ENCODE measurements at places on chromosomes 7 and 10.

- DNase-seq = no peak
These were observed 31.0 kb downstream of the CDCA7L start for GRCh38 chr7:21914671-21915070.

- no peak for DNase-seq
These were observed 4.7 kb downstream of the C10orf88 start for GRCh38 chr10:122949296-122949695.

GRCh38 chr10:2121315-2121714, 384.0 kb upstream of the ADARB2 start:
- no peak for DNase-seq

GRCh38 chr7:73520673-73521635, 1.1 kb downstream of the BAZ1B start:
- peak; percentile 0 for DNase-seq

- DNase-seq = no peak
These were observed 87.9 kb downstream of the HIF1AN start for GRCh38 chr10:100623521-100624230.

- no peak for DNase-seq
These were observed 7.9 kb downstream of the NUDT13 start for GRCh38 chr10:73117976-73118743.

- DNase-seq = no peak
These were observed 18.3 kb downstream of the LEP start for GRCh38 chr7:128259131-128260061.

GRCh38 chr7:148021507-148022045, 569.0 kb upstream of the C7orf33 start:
- no peak for DNase-seq

DNA sequence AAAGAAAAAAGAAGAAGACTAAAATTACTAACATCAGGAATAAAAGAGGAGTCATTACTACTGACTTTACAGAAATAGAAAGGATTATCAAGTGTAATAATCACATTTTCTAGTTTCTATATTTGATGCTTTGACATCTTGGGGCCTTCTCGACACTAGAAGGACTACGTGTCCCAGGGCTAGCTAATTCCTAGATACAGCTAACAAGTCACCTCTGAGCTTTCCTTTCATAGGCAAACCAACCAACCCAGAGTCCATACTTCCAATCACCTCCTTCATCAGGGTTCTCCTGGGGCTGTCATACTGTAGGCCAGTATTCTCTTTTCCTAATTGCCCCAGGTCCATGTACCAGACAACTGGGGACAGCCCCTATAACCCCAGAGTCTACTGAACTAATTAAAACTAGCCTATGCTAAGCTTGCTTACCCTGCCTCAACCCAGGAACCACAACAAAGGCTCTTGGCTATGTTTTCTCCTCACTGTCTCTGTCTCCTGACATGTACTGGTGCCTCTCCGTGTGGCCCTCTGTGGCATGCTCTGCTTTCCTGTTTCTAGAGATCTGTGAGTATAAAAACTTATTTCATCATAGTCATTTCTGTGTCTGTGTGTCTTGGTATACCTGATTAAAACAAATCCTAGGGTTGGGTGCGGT, 6.7 kb upstream of the PARP12 start:
- DNase-seq = no peak

GRCh38 chr10:7282457-7282856, 128.4 kb downstream of the SFMBT2 start:
- no peak for DNase-seq

GRCh38 chr10:32317795-32318357, 29.1 kb downstream of the EPC1 start:
- DNase-seq = no peak

GRCh38 chr7:104408371-104408770, 80.0 kb downstream of the LHFPL3 start:
- no peak for DNase-seq

DNA sequence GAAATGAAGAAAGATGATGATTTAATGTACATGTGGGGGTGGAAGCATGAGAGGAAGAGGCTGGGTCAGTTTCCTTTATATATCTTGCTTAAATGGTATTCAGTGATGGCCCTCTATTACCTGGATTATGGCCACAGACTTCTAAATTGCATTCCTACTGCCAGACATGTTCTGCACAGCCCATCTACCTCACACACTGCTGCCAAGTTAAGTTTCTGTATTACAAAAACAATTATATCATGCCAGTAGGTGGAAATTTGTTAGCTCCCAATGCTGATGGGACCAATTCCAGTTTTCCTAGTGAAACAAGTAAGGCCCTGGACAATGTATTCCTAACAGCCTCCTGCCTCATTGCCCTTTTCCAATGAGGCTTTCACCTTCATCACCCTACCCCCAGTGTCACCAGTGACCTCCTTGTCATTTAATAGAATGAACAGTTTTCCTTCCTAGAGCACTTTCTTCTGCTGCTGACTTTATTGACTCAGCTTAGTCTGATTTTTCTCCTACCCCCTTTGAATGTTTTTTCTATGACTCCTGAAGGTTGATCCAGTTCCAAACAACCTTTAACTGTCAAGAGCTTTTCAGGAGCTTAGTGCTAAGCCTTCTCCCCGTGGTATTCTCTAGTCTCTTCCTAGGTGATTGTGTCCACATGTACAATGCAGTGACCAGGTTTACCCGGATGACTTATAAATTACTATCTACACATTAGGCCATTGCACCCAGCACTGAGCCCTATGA, 316.6 kb upstream of the ANKRD30A start:
- no peak for DNase-seq

DNA sequence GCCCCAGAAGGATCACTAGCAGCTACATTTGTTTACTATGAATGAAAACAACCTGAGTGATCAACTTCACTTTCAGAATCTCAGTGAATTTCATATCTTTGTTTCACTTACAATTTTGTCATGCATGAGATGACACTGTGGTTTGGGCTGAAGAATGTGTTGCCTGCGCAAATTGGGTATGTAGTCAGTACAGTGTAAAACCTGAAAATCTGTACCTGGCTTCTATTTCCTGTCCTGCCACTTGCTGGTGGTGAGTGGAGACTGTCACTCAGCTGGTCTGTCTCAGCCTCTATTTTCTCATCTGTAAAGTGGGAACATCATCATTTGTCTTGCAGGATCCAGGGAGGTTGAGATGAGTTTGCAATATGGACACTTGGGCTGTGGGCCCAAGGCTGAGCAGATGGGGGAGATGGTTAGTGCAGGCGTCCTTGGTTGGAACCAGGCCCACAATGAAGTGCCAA, 118.0 kb downstream of the WDFY4 start:
- no peak for DNase-seq

DNA sequence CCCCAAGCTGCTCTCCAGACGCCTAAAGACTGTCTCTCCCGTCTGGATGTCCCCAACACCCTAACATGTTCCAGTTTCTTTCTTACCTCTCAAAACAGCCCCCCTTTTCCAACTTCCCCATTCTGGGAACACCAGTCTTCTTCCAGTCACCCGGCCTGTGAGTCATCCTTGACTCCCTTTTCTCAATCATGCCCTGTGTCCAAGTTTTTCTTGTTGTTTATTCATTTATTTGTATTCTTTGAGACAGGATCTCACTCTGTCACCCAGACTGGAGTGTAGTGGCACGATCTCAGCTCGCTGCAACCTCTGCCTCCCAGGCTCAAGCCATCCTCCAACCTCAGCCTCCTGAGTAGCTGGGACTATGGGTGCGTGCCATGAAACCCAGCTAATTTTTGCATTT, 15.6 kb downstream of the SNX10 start:
- no peak for DNase-seq

DNA sequence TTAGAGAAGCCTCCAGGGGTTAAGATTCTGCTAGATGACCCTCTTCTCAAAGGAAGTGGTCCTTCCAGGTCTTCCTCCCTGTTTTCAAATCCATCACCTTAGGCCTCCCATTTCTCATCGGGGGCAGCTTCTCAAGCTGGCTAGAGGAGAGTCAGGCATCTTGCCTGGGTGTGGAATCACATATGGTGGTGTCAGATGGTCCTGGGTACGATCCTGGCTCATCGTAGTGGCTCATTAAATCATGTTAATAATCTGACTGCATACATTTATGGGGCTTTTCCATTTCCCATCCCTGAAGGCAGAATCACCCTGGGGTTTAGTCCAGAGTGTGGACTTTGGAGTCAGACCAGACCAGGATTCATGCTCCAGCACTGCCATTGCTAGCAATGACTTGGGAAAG, 132.6 kb downstream of the RPS24 start:
- DNase-seq = peak; percentile 70

DNA sequence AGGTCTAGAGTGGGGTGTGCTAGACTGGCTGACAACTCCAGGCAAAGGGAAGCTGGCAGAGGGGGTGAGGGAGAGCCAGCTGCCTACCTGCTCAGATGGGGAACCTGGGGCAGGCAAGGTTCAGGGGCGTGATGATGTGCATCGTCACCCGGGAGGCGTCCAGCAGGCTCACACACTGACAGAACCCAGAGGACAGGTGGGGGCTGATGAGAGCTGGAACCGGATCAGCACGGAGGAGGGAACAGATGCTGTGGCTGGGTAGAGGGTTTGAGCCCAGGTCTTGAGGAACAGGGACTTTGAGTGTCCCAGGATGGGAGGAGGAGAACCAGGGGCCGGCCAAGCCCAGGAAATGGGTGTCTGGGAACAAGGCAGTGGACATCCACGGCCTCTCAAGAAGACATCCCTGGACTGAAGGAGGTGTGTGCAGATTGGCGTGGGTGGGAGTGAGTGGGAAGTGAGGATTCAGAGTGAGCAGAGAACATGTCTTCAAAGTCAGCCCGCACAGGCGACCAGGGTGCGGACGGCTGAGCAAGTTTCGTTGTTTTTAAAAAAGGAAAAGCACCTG, 3.9 kb downstream of the RASGEF1A start:
- DNase-seq = no peak

DNA sequence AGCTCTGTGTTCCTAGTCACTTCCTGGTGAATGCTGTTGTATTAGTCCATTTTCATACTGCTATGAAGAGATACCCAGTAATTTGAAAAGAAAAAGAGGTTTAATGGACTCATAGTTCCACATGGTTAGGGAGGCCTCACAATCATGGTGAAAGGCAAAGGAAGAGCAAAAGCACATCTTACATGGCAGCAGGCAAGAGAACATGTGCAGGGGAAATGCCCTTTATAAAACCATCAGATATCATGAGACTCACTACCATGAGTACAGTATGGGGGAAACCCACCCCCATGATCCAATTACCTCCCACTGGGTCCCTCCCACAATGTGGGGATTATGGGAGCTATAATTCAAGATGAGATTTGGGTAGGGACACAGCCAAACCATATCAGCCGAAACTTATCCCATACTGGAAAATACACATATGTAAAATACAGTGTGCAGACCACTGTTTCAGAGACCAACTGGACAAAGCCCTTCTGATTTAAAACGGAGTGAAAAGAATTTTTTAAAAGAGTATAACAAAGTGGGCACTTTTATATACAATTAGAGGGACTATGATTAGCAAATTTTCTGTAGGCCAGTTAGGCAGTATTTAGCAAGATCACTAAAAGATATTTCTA, 8.0 kb downstream of the CYREN start:
- no peak for DNase-seq

GRCh38 chr10:113115556-113115955, 165.5 kb downstream of the TCF7L2 start:
- no peak for DNase-seq

GRCh38 chr7:128203047-128203491, 38.0 kb upstream of the LEP start:
- no peak for DNase-seq

GRCh38 chr7:129523924-129524323, 21.6 kb downstream of the SMKR1 start:
- no peak for DNase-seq

- DNase-seq = no peak
These were observed 53.8 kb upstream of the FAM204A start for GRCh38 chr10:118395947-118396346.

- no peak for DNase-seq
These were observed 37.3 kb downstream of the RTKN2 start for GRCh38 chr10:62231371-62231770.

DNA sequence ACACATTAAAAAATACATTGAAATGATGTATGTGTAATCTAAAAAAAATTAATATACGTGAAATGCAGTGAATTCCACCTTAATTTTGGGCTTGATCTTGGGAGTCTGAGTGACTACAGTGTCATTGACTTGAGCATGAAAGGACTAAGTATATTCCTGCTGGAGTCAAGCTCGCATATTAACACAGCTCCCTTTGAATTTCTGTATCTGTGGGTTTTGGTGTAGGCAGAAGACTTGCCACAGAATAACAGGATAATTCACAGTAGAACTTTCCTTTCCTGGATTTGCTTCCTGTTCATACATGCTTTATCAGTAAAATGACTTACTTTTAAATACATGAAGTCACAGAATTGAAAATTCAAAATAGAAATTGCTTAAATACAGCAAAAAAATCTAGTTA, 55.3 kb downstream of the PPP1R9A start:
- no peak for DNase-seq

DNA sequence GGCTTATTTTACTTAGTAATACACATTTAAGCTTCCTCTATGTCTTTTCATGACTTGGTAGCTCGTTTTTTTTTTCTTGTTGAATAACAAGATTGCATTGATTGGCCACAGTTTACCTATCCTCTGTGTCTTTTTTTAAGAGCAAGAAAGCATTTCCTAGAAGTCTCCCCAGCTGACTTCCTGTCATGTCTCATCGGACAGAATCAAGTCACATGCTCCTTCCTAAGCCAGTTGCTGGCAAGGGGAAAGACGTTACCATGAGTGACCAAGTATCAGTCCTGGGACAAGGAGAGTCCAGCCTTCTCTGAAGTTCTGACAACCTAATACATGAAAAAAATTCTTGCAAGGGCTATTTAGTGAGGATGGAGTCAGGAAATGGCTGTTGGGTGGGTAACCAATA, 24.9 kb upstream of the SFRP5 start:
- DNase-seq = no peak

GRCh38 chr7:100130608-100131453, 4.1 kb downstream of the MBLAC1 start:
- peak; percentile 23 for DNase-seq

- no peak for DNase-seq
These were observed 10.3 kb upstream of the VIM start for GRCh38 chr10:17217631-17218232.

DNA sequence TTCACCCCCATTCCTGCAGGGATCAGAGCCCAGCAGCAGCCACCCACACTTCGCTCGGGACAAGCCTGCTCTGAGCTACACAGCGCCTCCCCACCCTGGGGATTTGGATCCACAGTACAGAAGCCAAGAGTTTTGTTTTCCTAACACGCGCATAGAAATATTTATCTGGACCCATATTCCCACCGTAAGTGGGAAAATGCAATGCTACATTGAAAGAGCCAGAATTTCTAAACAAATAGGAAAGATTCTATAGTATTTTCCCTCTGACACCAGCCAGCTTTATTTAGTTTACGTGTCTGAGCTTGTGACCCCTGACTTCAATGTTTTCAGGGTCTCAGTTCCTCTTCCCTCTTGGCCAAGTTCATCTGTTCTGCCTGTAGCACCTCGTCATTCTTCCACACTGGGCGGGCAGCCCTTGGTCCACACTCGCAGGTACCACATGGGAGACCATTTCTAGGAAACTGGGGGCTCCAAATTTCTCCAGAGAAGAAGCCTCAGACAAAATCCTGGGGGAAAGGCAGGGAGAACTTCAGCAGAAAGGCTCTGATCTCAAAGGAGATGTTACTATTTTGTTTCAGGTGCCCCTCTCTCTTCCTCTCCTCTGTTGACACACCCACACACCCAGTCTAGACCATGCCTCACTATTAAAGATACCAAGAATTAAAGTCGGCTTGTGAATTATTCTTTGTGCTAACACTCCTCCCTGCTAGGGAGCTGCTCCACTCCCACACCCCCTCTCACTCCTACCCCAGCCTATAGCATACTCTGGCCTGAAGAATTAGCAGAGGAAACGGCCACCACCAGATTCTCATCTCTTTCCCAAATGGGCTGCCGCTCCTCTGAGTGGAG, 116.0 kb upstream of the PCGF5 start:
- no peak for DNase-seq

All from NCI-H446 (cell line).